Stimulated activated CD8-positive, alpha-beta memory T cell treated with anti-CD3 and anti-CD28 coated beads, Interleukin-2, amount 100 ng/mL, for 1 hour (primary cell): ENCODE measurements at places on chromosomes 1 and 21.
A peak's percentile ranks its signal among the peaks of the same experiment; 100 is the strongest.

- no peak for DNase-seq
These were observed 104.6 kb downstream of the DISP1 start for GRCh38 chr1:222919478-222919865.

GRCh38 chr1:239308701-239309333, 77.6 kb upstream of the CHRM3 start:
- no peak for DNase-seq

GRCh38 chr1:218377143-218377660, 32.1 kb downstream of the TGFB2 start:
- DNase-seq, result peak; percentile 4

- no peak for DNase-seq
These were observed 163.6 kb upstream of the C1orf21 start for GRCh38 chr1:184223216-184223615.

GRCh38 chr1:17661546-17662157, 93.5 kb upstream of the ACTL8 start:
- peak; percentile 16 for DNase-seq

GRCh38 chr1:185473186-185473585, 156.1 kb upstream of the IVNS1ABP start:
- DNase-seq, result no peak

DNA sequence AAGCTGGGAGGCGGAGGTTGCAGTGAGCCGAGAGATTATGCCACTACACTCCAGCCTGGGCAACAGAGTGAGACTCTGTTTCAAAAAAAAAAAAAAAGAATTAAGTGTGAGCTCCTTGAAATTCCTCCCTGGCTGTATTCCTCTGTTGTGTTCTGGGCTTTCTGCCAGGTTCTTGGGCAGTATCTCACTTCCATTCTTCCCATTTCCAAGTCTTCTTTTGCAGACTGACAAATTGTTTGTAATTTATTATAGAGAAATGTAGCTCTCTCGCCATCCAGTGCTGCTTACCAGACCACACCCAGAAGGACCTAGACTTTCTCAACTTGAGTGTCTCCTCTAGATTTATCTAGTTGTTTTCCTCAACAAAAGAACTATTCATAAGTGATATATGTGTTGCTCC, 105.0 kb upstream of the ADGRL2 start:
- no peak for DNase-seq

GRCh38 chr21:14356746-14357145, 26.2 kb downstream of the HSPA13 start:
- no peak for DNase-seq

GRCh38 chr1:162878000-162878596, 17.1 kb upstream of the CCDC190 start:
- DNase-seq, result no peak

DNA sequence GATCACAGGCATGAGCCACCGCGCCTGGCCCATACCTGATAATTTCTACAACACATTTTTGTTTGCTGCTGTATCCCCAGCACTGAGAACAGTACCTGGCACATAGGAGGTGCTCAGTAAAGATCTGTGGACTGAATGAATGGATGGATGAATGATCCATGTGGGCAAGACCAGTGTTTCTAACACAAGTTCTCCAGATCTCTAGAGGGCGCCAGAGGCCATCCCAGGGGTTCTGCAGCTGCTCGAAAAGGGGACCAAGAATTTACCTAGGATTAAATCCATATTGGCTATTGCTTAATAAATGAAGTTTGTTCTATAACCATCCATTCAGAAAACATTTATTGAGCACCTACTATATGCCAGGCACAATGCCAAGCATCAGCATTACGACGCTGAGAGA, 167.7 kb downstream of the ACTL8 start:
- no peak for DNase-seq

- DNase-seq, result no peak
These were observed 83.5 kb upstream of the HIVEP3 start for GRCh38 chr1:42002220-42002619.

- no peak for DNase-seq
These were observed 27.5 kb downstream of the SERTAD4 start for GRCh38 chr1:210260096-210260495.

DNA sequence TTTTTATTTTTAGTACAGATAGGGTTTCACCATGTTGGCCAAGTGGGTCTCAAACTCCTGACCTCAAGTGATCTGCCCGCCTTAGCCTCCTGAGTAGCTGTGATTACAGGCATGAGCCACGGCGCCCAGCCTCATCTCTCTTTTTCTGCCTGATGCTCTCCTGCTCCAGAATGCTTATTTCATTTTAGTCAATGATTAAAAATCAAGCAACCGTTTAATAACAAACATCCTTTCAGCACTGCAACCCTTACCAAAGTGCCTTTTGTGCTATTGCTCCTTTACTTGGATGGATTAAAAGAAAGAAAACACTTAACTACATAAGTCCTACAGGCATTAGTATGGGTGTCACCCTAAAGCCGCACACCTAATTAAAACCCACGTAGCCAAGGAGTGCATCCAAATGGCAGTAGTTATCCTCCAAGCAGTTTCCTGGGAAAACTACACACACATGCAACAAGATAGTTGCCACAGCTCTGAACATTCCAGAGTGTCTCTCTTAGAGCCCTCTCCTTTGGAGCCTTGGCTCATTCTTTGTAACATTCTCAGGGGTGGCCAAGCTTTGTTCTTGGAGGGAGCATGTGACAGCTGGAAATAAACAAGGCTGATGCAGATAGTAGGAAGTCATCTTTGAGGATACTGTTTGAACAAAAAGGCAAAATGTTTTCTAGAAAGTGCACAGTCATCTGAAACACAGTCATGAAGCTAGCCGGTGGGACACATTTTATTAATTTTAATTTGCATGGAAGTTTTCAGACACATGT, 51.2 kb downstream of the KCNJ15 start:
- no peak for DNase-seq

DNA sequence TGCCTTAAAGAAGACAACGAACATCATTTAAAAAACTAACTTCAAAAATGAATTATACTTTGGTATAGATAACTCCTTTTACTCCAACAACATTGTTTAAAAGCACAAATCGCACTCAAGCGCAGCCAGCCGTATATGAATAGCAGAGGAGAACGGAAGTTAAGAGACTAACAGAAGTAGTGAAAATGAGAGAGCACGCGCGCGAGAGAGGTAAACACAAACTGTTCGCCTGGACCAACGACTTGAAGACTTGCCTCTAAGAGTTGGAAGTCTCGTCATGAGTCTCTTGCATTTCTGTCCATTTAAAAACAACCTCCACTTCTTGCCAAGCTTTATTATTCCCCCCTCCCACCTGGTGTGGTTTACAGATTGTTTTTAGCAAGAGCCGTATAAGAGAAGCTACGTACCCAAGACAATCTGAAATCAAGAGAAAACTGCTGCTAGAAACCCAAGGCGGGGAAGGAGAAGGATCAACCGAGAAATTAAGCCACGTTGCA, 479 bp downstream of the SELENOF start:
- DNase-seq, result no peak

DNA sequence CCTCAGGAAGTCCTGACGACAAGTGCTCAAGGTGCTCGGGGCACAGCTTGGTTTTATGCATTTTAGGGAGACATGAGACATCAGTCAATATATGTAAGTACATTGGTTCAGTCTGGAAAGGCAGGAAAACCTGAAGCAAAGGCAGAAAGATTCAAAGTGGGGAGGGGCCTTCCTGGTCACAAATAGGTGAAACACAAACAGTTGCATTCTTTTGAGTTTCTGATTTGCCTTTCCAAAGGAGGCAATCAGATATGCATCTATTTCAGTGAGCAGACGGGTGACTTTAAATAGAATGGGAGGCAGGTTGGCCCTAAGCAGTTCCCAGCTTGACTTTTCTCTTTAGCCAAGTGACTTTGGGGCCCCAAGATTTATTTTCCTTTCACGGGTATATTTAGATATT, 8.9 kb upstream of the RNF187 start:
- no peak for DNase-seq

DNA sequence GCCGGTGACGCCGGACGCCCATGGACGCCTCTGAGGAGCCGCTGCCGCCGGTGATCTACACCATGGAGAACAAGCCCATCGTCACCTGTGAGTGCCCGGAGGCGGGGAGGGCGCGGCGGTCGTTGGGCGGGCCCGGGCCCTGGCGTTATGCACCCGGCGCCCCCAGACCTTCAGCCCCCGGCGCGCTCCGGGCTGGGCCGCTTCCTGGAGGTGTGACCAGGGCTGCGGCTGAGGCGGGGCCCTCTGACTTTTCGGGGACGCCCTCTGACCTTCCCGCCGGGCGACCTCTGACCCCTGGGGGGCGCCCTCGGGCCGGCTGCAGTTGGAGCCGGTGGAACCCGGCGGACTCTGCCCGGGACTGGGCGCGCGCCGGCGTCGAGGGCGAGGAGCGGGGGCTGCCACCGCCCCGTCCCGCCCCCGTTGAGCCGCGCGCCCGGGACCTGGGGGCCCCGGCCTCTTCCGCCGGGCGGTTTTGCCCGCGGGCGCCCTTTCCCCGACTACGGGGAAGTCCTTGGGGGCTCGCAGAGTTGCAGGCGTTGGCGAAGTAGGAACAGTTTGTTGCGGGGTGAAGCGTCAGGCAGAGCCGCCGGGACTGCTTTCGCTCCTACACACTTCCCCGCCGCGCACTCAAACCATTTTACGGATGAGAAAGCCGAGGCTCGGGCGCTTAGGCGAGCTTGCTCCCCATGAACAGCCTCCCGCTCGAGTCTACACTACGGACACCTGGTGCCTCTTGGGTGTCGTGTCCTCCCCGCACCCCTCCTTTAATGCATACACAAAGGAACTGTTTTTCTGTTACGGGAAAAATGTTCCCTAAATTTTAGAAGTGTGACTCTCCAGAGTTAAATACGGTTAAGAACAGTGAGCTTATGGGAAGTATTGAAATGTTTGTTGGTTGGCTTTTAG, 618 bp downstream of the TRAPPC10 start:
- DNase-seq, result peak; percentile 69

GRCh38 chr1:90879281-90879680, 142.6 kb downstream of the ZNF644 start:
- DNase-seq, result no peak

DNA sequence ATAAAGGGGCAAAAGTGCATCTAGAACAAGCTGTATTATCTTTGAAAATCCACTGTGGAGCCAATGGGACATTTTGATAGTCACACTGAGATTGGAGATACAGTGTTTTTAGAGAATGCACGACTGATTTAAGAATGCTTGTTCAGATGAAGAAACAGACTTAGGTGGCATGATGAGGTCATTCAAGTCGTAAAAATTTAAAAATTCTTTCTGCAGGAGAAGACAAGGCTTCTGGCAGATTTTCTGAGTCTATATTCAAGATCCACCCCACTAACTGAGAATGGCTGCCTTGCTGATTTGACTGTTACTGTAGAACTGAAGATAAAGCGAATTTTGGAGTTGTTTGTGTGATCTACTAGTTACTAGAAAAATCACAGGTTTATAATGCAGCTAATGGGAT, 310.6 kb downstream of the LRRC7 start:
- DNase-seq, result no peak

- no peak for DNase-seq
These were observed 92.1 kb upstream of the SLC44A3 start for GRCh38 chr1:94727846-94728715.

- DNase-seq, result peak; percentile 44
These were observed 69.0 kb downstream of the SLC35A3 start for GRCh38 chr1:100038660-100039287.

DNA sequence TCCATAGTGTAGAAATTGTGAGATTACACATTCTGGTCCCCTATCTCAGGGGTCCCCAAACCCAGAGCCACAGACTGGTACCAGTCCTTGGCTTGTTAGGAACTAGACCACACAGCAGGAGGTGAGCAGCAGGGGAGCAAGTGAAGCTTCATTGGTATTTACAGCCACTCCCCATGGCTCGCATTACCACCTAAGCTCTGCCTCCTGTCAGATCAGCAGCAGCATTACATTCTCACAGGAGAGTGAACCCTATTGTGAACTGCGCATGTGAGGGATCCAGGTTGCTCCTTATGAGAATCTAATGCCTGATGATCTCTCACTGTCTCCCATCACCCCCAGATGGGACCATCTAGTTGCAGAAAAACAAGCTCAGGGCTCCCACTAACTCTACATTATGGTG, 229.7 kb upstream of the IRF2BP2 start:
- DNase-seq, result no peak

- no peak for DNase-seq
These were observed 58.7 kb downstream of the SMYD3 start for GRCh38 chr1:246448373-246448772.

DNA sequence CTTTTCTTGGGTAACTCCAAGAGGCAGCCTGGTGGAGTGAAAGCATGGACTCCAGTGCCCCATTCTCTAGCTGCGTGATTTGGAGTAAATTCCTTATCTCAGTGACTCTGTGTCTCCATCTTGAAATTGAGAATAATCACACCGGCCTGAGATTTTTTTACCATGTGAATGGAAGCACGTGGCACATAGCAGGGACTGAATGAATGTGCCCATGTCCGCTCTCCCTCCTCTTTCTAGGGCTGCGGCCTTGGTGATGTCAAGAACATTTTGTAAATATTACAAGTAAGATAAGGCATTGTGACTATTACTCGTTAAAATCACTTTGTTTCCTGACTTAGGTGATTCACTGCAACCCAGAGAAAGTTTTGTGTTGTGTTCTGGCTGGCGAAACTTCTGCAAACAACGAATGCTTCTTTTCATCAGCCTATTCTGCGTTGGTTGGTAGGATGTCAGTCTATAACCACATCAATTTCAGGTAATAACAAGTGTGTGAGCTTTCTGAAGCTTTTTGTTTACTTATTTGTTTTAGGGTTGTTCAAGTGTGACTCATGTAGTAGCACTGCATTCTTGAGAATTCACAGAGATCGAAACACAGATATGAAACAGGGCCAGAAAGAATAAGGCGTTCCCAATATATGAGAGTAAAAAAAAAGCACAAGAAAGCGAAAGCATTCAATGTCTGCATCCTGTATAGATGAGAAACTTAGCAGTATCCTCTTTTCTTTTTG, 135.7 kb upstream of the SLC45A1 start:
- DNase-seq, result no peak

GRCh38 chr1:159338018-159338417, 35.9 kb downstream of the FCER1A start:
- no peak for DNase-seq

- DNase-seq, result no peak
These were observed 555.4 kb upstream of the NEGR1 start for GRCh38 chr1:72837781-72838180.

GRCh38 chr21:15667819-15668218, 62.0 kb upstream of the USP25 start:
- DNase-seq, result no peak
